Activated CD4-positive, alpha-beta memory T cell treated with anti-CD3 and anti-CD28 coated beads, Interleukin-2, amount 10 ng/mL, durations not matched to agents 7 days and 5 days (primary cell): ENCODE measurements at places on chromosomes 7 and 10. TPM values are rescaled to one million over a fixed set of nuclear protein-coding genes. Genes with fewer than 3 reads are reported as not detected.

- DNase-seq: no peak
Observed at GRCh38 chr10:106716381-106716780, 448.1 kb downstream of the SORCS1 start.

DNA sequence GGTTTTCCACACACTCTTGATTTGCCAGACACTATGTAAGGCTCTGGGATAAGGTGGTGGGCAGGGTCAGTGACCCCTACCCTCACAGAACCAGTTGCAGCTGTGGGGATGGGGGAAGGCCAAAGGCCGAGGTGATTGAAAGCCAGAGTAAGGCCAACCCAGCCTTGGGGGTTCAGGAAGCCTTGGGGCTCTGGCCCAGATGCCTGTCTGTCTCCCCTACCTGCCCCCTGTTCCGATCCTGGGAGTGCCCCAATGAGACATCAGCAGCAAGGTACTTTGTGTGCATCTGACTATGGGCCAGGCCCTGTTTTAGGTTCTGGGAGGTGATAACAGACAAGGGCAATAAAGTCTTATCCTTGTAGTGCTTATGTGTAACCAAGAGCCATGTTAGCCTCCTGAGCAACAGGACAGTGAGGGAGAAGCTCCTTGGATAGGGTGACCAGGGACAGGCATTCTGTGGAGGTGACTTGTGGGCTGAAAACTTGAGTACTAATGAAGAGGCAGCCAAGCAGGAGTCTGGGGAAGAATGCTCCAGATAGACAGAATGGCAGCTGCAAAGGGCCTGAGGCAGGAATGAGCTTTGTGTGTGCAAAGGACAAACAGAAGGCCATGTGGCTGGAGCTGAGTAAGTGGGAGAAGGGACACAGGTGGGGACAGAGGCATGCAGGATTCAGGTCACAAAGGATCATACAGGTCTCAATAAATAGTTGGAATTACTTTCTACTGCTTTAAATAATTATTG, 35.4 kb downstream of the TSPAN14 start:
- no peak for DNase-seq

The MNX1 gene
- total RNA-seq: not detected

GRCh38 chr10:50641626-50642025, 17.9 kb upstream of the SGMS1 start:
- no peak for DNase-seq

The ASIC3 gene
- 6.2 TPM for total RNA-seq

- no peak for DNase-seq
Observed at GRCh38 chr7:98288064-98288823, 6.8 kb downstream of the BRI3 start.

GRCh38 chr7:95881597-95881996, 109.2 kb downstream of the DYNC1I1 start:
- no peak for DNase-seq

The CALHM3 gene
- 0.48 TPM for total RNA-seq

The CPVL gene
- total RNA-seq: 2.1 TPM

DNA sequence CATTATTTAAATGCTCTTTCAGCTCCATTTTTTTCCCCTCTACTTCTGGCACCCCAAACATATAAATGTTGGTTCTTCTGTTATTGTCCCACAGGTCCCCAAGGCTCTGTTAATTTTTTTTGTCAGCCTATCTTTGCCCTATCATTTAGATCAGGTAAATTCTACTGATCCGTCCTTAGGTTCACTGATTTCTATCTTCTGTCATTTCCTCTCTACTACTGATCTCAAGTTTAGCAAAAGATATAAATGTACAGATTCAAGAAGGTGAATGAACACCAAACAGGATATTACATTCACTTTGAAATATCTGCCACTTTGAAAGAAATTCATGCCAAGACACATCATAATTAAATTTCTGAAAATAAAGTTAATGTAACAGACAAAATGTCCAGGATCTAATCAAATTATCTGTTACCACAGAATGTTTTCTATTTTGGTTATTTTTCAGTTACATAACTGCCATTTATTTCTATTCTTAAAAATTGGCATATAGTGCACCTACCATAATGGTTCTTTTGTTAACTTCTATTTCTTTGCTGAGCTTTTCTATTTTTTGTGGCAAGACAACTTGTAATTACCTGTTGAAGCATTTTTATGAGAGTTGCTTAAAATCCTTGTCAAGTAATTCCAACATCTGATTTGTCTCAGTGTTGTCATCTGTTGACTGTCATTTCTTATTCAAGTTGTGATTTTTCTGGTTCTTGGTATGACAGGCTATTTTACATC, 12.1 kb upstream of the CUBN start:
- no peak for DNase-seq

GRCh38 chr7:130998993-130999602, 265.1 kb upstream of the KLF14 start:
- DNase-seq: no peak

GRCh38 chr7:110386913-110387312, 704.0 kb upstream of the LRRN3 start:
- no peak for DNase-seq

GRCh38 chr10:67839951-67840350, 2.0 kb upstream of the DNAJC12 start:
- no peak for DNase-seq

The HIPK2 gene
- total RNA-seq: 25.2 TPM

- DNase-seq: peak; percentile 72
Observed at GRCh38 chr7:98745722-98746318, 124.0 kb downstream of the TMEM130 start.

DNA sequence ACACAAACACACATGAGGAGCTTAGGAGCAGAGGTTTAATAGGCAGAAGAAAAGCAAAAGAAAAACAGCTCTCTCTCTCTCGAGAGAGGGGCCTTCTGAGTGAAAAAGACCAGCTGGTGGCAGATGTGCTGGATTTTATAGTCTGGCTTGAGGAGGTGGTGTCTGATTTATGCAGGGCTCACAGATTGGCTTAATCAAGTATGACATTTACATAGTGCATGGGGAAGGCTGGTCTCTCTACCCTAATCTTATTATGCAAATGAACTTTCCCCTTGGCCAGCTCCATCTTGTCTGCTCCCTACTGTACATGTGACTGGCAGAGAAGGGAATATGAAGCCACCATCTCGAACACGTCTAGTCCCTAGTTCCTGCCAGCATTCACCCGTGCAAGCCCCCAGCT, 219.5 kb upstream of the ZNF804B start:
- no peak for DNase-seq

- DNase-seq: no peak
Observed at GRCh38 chr10:71045204-71045809, 156.9 kb upstream of the PCBD1 start.

DNA sequence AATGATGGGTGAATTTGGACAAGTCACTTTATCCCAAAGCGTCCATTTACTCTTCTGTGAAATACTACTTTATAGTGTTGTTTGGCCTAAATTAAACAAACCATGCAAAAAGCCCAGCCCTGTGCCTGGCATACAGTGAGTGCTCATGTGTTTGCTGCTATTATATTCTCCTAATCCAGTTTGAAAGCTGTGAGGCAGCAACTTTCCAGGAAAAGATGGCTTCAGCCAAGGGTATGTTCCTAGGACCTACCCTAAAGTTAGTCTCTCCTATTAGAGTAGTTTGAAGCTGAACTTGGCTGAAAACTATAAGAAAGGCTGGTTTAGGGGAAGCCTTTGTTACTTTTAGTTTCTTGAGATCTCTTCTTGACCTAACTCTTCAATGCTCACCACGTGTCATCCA, 19.9 kb downstream of the ACSL5 start:
- DNase-seq: no peak

DNA sequence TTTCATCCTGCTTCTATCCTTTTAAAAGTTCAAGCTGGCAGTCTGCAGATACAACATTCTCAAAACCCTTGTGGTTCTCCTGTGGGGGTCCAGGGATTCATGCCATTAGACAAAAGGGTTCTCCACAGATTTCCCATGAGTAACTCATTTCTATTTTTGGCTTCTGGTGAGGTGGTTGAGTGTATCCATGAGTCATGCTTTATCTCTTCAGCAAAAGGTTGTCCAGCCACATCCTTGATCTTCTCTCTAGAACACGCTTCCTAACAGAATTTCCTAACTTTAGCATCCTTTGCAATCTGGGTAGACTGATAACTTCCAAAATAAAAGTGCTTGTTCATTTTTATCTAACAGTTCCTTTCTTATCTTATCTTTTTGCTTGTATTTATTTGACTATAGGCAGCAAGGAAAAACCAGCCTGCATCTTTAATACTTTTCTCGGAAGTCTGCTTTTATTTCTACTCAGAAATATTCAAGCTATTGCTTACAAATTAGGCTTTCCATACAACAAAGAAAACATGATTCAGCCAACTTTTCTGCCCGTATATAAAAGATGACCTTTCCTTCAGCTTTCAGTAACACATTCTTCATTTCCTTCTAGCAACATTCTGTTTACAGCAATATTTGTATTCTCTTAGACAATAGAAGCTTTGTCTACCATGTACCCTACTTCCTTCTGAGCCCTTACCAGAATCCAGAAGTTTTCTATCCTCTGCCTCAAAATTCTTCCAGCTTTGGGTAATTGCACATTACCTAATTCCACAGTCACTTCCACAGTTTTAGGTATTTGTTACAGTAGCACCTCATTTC, 79.3 kb upstream of the IL6 start:
- no peak for DNase-seq

- DNase-seq: no peak
Observed at GRCh38 chr7:36064676-36065075, 88.4 kb upstream of the EEPD1 start.

DNA sequence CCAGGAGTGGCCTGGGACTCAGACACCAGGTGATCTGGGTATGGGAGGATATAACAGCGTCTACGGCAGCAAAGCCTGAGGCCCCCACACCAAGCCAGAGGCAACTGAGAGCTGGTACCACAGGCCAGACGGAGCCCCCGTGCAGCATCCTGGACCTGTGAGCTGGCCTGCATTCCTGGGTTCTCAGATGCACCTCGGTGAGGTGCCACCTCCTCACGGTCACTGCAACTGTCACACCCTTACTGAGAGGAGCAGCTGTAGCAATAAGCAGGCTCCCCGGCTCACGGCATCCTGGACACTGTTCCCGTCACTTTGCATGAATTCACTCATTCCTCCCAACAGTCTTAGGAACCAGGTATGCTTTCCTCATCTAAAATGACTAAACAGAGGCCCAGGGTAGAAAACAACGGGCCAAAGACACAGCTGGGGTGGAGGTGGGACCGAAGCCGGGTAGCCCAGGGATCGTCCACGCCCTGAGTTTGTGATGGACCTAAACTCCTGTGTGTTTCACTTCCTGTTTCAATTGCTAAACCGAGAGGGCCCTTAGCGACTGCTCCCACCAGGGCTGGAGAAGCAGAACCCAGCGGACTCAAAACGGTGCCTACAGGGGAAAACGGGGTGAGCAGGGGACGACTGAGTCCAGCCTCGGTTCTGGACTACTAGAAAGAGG, 98.7 kb downstream of the CTBP2 start:
- no peak for DNase-seq

The FMC1 gene
- 9.9 TPM for total RNA-seq

DNA sequence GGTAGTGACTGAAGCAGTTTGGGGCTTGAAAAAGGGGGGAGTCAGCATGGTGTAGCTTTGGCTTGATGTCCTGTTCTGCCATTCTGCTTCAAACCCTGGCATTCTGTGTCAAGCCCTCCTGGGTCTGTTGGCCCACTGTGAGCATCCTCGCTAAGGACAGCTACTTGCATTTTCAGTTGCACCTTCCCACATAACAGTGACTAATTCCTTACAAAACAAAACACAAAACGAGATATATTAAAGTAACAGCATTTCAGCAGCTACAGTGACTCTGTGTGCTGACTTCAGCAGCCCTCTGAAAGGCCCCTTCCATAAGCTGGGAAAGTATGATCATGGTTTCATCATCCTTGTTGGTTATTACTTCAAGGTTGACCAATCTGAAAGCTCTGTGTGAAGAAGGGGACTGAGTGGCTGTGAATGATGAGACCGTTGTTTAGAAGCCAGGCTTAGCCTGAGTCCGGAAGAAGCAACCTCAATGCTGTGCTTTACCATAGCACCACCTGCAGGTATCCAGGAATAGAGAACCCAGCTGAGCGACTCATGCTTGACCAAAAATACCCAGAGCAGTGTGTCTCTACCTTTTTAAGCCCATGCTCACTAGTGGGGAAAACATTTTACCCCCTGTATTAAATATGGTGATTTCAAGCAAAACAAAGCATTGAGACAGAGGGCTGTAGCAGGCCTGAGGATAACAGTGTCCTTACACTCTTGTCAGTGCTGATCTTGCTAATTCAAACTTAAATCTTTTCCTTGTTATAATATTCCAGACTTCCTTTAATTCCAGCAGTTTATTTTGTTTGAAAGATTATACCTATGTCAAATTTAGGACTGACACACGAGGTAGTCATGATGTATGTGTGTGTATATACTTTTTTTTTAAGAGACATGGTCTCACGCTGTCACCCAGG, 42.6 kb upstream of the CC2D2B start:
- peak; percentile 62 for DNase-seq

DNA sequence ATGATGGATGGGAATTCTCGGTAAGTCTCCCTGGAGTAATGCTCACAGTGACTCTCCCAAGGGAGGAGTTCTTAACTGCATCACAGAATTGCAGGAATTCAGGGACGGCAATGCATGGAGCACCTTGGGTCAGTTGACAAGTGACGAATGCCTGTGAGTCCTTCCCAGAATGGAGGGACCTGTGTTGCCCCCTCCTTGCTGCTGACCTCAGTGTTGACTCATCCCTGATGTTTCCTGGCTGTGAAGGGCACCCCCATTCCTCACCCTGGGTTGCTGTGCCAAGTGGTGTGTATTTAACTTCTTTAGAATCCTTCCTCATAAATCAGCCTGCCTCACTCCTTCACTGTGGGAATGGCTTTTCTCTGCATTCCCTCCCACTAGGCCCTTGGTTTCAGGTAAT, 98.9 kb downstream of the LRMDA start:
- DNase-seq: no peak

DNA sequence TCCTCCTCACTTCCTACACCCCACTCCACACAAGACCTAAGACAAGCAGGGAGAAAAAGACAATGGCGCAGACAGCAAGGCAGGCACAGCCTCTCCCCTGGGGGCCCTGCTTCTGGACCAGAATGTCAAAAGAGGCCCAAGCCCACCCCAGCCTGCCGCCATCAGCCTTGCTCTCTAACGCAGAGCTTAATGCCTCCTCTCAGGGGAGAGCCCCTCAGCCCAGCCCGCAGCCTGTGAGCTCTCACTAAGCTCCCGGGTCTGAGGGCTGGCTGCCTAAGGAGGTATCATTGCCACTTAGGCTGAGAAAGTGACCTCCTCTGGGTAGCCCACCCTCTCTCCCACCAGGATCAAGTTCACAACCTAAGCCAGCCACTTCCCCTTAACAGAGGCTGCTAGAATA, 16.7 kb downstream of the SLIT1 start:
- DNase-seq: no peak

DNA sequence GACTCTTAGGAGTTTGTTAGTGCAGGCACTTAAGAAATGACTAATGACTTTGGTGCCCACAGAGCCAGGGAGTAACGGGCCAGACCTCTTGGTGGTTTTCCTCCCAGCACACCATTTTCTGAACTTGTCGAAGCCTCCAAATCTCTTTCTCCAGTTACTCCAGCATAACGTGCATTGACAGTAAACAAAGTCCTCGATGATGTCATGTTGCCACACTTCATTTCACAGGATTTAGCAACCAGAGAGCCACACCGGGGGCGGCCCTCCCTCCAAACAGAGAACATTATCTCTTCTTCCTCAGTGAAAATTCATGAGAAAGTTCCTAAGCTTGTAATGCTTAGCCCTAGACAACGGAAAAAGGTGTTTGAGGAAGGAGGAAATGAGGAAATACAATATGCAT, 4.0 kb upstream of the SVOPL start:
- DNase-seq: no peak

- DNase-seq: no peak
Observed at GRCh38 chr7:144024213-144024612, 24.1 kb downstream of the OR6B1 start.
